Endothelial cell (in vitro differentiated cells): ENCODE measurements at places on chromosomes 12 and 14.

DNA sequence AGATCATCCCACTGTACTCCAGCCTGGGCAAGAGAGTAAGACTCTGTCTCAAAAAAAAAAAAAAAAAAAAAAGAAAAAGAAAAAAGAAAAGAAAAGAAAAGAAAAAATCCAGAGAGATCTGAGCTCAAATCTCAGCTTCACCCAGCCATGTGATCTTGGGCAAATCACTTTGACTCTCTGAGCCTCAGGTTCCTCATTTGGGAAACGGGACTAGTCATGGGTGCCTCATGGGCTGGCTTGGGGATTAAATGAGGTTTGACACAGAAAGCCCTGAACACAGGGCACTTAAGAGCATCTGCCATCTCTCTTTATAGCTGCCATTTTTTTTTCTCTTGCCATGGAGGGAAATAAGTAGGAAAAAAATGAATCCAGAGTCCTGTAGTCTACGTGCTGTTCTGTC lies 86.2 kb upstream of the MYL2 start:
- no peak for DNase-seq

GRCh38 chr12:90548595-90548994 lies 406.4 kb downstream of the CCER1 start:
- no peak for DNase-seq

- DNase-seq, result no peak
These were observed 57.8 kb downstream of the ATG14 start for GRCh38 chr14:55353686-55354467.

DNA sequence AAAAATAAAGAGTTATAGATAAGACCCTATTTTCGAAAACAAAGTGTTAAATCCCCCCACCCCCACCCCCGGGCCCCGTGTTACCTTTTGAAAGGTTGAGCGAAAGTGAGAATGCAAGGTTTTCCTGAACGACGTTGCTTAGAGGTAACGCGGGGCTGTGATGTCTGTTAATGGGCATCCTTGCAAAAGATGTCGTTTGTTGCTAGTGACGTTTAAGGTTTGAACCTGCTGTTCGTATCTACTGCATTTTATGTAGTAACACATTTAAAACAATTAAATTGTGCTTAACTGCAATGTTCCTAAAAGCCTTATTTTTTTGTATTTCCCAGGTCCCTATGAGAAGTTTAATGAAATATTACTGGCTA lies 1.2 kb downstream of the CPSF6 start:
- DNase-seq, result no peak

- DNase-seq, result no peak
These were observed 18.2 kb upstream of the PPFIBP1 start for GRCh38 chr12:27505761-27506160.

DNA sequence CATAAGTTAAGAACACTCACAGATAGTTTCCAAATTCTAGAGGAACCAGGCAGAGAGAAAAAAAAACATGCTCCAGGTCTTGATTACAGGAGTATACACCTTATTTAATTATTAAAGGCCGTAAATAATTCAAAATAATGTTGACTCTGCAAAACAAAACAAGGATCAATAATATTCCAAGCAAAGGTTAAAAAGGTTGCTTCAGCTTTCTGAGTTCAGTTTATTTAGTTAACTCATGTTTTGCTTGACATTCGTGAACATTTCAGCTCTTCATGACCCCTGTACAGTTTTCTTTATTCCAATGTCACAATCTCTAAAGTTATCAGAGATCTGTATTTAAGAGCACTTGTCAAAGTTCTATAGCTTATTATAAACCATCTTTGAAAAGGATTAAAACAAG lies 19.6 kb downstream of the KLRF2 start:
- DNase-seq, result no peak

DNA sequence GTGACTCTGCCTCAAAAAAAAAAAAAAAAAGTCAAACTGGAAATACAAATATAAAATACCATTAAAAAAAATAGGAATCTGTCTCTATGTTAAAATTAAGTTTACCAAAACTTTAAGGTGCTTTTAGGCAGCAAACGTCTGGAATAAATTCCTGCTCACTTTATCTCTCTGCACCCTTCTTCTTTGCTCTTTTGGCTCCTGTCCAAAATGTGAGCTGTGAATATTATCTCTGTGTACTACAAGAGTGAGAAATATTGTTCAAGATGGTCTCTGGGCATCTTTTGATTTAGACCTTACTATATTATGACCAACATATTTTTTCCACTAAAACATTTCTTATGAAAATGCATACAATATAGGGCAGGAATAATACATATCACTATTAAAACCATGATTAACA lies 63.7 kb downstream of the PUS7L start:
- DNase-seq, result no peak
